ENCODE measurements at places on chromosomes 2 and 18.

- no peak for DNase-seq
Observed at GRCh38 chr2:39787950-39788349, 8.9 kb upstream of the THUMPD2 start.

DNA sequence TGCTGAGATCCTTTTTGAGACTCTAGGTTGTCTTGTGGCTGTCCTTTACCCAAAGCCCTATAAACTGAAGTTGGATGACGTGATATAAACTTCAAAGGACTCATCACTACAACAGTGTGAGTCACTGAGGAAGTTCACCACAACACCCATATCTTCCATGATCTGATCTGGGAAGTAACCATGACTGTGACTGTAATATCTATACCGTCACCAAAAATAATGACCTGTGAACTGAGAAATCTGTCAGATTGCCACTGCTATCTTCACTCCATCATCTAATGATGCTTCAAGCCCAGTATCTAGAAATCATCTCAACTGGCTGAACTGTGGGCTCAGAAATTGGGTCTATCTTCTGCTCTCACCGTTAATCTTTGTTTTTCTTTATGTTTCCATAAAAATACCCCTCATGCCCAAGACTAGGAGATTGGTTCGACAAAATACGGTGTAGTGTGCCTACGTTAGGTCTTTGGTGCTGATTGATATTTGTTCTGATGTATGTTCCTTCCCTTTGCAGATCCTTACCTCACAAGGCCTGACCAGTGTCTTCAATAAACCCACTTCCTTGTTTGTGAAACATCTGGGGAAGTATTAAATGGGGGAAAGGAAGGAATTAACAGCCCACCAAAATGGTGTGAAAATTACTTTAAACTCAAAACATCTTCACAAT, 78.2 kb downstream of the MYL12B start:
- no peak for DNase-seq

GRCh38 chr2:232321156-232321816, 57.3 kb upstream of the ALPP start:
- no peak for DNase-seq

GRCh38 chr2:206824993-206825392, 59.6 kb downstream of the FASTKD2 start:
- DNase-seq: no peak

- DNase-seq: no peak
Observed at GRCh38 chr2:182055993-182056392, 70.3 kb downstream of the PPP1R1C start.

DNA sequence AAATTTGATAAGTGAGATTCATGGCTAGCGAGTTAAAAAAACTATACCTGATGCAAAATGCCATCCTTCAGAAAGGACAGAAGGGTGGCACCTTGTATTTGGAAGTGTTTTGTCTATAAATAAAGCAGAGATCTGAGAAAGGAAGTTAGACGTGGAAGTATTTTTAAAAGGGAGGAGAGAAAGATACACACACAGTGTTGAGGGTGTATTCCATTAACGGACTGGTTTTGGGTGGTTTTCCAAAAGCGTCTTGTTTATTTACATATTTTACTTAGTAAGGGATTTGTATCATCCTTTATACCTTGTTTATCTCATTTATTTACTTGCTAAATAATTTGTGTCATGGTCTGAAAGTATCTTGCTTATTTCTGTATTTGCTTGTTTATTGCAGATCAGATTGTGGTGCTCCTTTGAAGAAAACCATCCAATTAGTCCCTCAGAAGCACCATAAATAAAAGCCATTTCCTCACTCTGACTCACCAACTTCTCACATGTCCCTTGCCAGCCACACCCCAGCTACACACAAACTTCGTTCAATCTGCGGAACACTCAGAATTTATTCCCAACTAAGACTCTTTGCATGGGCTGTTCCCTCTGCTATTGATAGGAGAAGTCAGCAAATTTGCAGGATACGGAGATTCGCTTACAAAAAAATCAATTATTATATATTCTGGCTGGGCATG, 90.8 kb downstream of the FAM124B start:
- no peak for DNase-seq

DNA sequence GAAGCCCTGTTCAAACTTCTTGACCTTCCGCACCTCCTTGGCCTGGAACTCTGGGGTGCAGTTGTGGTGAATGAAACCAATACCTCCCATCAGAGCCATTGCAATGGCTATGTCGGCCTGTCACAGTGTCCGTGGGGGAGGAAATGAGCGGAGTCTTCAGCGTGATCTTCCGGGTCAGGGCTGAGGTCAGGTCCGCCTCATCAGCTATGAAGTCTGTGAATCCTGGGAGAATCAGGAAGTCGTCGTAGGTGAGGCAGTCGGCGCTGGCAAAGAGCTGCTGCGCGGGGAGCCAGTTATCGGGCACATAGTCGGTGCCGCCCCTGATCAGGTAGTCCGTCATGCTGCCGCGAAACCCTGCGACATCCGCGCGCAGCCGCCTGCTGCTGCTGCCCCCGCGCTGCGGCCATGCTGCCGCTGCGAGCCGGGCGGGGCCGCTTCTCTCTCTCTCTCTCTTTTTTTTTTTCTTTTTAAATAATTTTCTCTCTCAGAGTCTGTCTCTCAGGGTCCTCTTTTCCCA, 154.1 kb upstream of the ZSWIM2 start:
- no peak for DNase-seq

GRCh38 chr2:106130251-106130998, 63.7 kb downstream of the UXS1 start:
- no peak for DNase-seq

DNA sequence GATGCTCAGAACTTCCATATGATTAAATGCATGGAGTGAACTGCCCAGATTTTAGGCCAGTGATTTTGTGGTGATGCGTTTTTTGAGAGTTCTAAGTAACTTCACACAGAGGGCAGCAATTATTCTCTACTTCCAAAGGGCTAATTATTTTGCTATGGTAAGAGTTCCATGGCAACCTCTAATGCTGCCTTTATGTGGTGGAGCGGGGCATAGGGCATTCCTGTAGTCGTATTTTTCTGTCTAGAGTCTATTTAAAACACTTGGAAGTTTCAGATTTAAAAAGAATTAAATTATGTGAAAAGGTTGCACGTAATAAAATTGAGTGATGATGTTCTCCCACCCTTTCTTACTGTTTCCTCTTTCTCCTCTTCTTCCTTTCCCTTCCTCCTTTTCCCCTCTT, 63.9 kb upstream of the EML6 start:
- no peak for DNase-seq

GRCh38 chr2:127763776-127764175, 47.2 kb downstream of the WDR33 start:
- no peak for DNase-seq

DNA sequence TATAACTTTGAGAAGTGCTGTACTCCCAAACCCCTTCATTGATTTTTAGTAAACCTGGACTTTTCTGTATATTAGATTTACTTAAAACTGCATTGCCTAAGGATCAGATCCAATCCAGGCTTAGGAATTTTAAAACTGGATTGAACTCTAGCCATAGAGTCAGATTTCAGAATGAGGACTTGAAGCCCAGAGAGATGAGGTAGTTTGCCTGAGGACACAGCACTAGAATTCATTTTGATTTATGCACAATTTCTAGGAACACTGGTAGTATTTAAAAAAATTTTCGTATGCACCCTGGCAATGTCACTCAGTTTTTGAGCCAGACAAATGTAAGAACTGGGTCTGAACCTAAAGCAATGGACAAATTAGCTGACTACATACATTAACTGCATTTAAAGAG, 144.9 kb downstream of the KCTD1 start:
- no peak for DNase-seq

- no peak for DNase-seq
Observed at GRCh38 chr2:230060672-230061293, 7.9 kb downstream of the SLC16A14 start.

GRCh38 chr2:58633613-58634365, 392.7 kb upstream of the FANCL start:
- DNase-seq: no peak

- DNase-seq: no peak
Observed at GRCh38 chr2:231612109-231612455, 19.4 kb downstream of the TEX44 start.

GRCh38 chr2:189298038-189298437, 118.5 kb upstream of the COL5A2 start:
- DNase-seq: no peak

- DNase-seq: no peak
Observed at GRCh38 chr2:95734976-95735890, 143.4 kb downstream of the TRIM43 start.

- no peak for DNase-seq
Observed at GRCh38 chr18:74430806-74431571, 26.1 kb downstream of the DIPK1C start.

GRCh38 chr2:220226546-220226945, 599.1 kb downstream of the SLC4A3 start:
- no peak for DNase-seq

GRCh38 chr2:71736986-71737385, 283.6 kb downstream of the DYSF start:
- no peak for DNase-seq

- DNase-seq: no peak
Observed at GRCh38 chr2:147782141-147782930, 62.5 kb upstream of the ACVR2A start.

DNA sequence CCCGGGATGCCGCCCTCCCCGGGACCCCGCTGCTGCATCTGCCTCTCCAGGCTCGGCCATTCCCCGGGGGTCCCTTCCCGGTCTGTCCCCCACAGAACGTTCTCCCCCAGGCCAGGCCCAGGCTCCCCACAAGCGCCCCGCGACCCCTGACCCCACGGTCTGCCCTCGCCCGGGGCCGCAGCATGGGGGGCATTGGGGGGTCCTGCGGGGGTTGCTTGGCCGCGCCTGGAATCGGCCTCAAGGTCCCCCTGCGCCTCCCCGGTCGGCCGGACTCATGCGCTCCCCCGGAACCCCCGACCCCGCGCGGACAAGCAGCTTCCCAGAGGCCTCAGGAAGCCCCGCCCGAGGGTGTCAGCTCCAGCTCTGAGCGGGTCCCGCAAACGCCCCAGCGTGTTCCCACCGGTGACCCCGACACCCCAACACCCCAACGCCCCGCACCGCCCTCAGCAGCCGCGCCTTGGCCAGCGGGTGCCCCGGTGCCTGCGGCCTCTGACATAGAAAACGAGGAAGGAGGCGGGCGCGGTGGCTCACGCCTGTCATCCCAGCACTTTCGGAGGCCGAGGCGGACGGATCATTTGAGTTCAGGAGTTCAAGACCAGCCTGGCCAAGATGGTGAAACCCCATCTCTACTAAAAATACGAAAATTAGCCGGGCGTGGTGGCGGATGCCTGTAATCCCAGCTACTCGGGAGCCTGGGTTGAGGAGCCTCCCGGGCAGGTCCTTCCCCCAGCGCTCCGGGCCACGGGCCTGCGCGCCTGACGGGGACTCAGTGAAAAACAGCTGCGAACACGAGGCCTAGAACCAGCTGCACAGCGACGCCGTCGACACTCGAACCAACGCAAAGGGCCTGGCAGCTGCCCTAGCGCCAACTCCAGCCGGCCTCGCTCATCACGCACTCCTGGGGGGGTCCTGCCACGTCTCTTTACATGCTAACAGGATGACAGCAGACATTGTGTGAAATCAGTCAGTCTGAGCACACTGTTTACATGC, 61.8 kb upstream of the CTDP1 start:
- DNase-seq: no peak

DNA sequence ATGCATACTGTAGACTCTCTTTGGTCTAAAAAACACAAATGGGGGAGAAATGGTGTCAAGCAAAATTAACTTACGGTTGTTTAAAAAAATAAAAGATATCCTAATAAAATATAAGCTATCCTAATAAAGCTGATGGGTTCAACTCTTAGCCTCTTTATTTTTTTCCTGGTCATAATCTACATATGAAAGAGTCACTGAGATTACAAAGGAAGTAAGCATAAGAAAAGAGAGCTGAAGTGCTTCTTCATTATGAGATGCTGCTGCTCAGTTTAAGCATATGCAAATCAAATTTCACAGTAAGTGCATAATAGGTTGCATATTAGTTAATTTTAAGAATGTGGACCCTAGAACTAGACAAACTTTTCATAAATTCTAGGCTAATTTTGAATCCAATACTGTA, 59.9 kb upstream of the DNER start:
- no peak for DNase-seq

DNA sequence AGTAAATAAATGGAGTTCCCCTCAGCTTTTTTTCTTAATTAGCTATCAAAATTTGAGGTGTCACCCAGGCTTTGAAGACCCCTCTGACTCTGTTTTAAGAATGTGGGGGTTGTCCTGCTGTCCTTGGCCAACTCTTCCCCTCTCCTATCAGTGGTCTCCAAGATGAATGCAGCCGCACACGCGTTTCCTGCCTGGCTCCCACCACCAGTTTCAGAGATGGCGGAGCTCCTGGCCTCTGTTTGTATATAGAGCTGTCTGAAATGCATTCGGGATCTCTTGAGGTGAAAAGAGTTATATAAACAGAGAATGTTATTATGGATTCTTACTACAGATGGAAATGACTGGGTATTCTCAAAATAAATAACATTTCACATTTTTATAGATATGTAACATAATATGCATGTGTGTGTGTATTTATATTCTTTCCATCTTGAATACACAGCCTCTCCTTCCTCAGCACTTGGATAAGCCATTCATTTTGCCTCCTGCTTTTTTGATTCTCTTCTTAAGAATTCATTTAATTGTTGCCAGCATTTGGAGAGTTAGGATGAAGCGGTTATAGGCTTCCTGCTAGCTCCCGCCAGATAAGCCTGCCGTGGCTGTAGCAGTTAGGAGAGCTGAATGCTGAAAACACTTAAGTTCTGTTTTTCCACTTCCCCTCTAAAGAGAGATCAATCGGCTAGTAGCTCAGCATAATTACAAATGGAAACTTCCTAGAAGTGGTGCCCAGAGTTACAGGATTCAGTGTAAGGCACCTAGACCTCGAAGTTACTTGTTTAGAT, 659.3 kb upstream of the FANCL start:
- no peak for DNase-seq

- DNase-seq: no peak
Observed at GRCh38 chr2:48531141-48531648, 1.2 kb downstream of the STON1 start.

DNA sequence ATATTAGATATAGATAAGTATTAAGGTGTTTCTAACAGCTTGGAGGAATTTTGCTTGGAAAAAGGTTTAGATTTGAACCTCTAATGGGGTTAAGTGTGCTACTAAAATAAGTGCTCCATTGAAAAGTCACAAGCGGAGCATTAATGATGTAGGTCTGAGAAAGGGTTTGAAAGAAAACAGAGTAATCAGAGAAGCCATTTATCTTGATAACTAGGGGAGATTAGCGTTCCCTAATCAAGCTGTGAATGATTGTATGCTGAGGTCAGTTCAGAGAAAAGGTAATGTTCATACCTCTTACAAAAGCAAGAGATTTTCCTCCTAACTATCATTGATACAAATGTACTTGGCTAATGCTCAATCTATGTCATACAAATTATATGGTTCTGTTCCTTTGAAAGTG, 1.5 kb downstream of the ARHGAP25 start:
- no peak for DNase-seq

DNA sequence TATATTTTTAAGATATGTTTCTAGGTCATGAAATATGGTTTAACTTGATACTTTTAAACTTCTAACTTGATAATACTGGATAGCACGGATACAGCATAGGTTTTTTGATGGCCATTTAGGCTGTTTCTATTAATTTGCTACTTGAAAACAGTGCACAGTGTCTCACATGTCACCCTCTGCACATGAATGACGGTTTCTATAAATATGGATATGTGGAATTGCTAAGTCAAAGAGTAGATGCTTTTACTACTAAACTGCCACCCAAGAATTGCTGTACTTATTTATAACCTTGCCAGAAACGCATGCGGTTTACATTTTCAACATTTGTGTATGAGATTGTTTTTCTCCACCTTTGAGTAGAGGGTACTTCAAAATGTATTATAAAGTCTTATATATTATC, 174.6 kb upstream of the LYPD1 start:
- DNase-seq: no peak

GRCh38 chr2:133266926-133267590, 301.2 kb downstream of the NCKAP5 start:
- DNase-seq: no peak

Data from cortex of kidney (tissue), 1 donor.